ENCODE measurements at places on chromosomes 2 and 18. TPM values are rescaled to one million over a fixed set of nuclear protein-coding genes. Genes with fewer than 3 reads are reported as not detected.

The CAPN14 gene
- 0.47 TPM for total RNA-seq

The EDAR gene
- total RNA-seq, result not detected

The IRS1 gene
- total RNA-seq, result 15.1 TPM

The ASXL3 gene
- total RNA-seq, result 18.2 TPM

The GBX2 gene
- total RNA-seq, result 21.3 TPM

The SCYGR4 gene
- not detected for total RNA-seq

DNA sequence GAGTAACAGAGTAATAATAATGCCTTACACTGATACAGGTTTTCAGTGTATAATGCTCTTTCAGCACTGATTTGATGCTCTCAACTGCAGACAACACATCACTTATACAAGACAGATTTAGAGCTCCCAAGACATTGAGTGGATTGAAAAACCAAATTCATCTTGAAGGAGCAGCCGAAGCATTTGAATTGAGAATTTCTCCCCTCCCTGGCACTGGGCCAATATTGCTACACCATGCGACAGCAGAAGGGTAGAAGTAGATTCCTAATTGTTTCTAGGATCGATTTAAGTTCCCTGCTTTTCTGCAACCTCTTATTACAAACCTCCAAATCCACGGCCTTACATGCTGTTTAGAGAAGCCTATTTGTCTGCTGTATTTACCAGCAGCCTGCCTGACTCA, 15.5 kb downstream of the CENPA start:
- no peaks in the 10 kb centered on the region for H3K4me1 ChIP-seq

GRCh38 chr2:121135168-121135853, 149.7 kb downstream of the TFCP2L1 start:
- no peaks in the 10 kb centered on the region for H3K36me3 ChIP-seq
- no peaks in the 10 kb centered on the region for H3K27me3 ChIP-seq
- H3K4me1 ChIP-seq, result peaks cover 6% of the 10 kb centered on the region

DNA sequence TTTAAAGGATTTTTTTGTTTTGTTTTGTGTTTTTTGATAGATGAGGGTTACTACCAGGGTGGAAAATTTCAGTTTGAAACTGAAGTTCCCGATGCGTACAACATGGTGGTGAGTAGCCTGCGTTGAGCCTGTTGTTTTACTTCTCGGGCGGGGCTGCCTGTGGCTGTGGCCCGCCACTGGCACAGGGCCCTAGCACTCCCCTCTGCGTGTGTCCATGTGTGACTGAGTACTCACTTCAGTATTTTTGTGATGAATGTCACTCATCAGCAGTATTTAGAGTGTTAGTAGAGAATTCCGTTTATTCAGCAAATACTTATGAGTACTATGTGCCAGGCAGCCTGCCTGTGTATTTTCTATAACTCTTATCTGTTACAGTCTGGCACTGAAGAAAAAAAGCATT, 44.3 kb upstream of the SCLY start:
- no peak overlapping the region for H3K27ac ChIP-seq
- H3K36me3 ChIP-seq, result no peaks in the 10 kb centered on the region
- no peaks in the 10 kb centered on the region for H3K27me3 ChIP-seq
- no peak for DNase-seq
- H3K4me1 ChIP-seq, result no peaks in the 10 kb centered on the region

- H3K36me3 ChIP-seq, result peaks cover 6% of the 10 kb centered on the region
- no peaks in the 10 kb centered on the region for H3K27me3 ChIP-seq
- DNase-seq, result no peak
- H3K27ac ChIP-seq, result no peak overlapping the region
- peaks cover 14% of the 10 kb centered on the region for H3K4me1 ChIP-seq
Observed at GRCh38 chr2:226475650-226476049, 324.0 kb downstream of the IRS1 start.

GRCh38 chr2:210442878-210443277, 33.7 kb downstream of the LANCL1 start:
- peaks cover 34% of the 10 kb centered on the region for H3K36me3 ChIP-seq
- H3K4me3 ChIP-seq, result no peak overlapping the region
- no peak overlapping the region for H3K27ac ChIP-seq
- H3K4me1 ChIP-seq, result no peaks in the 10 kb centered on the region
- H3K27me3 ChIP-seq, result no peaks in the 10 kb centered on the region

DNA sequence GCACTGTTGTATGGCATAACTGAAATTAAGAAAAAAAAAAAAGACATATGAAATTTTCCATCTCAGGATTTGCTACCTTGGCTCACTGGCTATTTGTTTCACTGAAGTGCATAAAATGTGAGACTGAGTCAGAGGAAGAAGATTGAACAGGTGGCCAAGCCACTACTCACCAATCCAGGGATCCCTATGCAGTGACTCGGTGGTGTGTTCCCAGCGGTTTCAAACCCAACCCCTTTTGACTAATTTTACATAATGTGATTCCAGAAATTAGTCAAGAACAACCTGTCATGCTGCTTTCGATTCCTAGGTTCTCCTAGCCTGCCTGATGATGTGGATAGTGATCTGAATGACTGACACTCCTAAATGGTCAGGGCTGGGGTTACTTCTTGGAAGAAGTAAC, 77.3 kb downstream of the KLHL14 start:
- no peak overlapping the region for H3K27ac ChIP-seq
- no peak for DNase-seq
- no peak overlapping the region for H3K4me3 ChIP-seq
- no peaks in the 10 kb centered on the region for H3K4me1 ChIP-seq

DNA sequence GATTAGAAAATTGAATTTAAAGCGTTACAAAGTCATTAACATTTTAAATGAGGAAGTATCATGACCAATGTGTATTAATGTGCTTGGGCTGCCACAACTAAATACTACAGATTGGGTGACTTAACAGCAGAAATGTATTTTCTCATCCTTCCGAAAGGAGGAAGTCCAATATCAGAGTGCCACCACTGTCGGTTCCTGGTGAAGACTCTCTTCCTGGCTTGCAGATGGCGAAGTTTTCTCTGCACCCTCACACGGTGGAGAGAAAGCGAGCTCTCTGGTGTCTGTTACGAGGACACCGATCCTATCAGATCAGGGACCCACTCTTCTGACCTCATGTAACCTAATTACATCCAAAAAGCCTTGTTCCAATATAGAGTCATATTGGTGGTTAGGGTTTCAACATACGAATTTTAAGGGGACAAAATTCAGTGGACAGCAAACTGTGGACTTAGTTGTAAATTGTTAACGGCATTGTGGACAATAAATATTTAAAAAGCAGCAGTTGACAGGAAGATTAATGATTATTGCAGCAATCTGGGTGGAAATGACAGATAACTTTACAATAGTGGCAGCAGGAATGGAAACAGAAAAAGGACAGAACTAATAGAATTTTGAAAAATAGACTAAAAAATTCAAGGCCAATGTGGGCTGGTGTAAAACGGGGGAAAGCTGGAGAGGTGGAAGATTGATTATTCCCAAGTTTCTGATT, 35.1 kb upstream of the CYRIA start:
- no peaks in the 10 kb centered on the region for H3K27me3 ChIP-seq
- peaks cover 16% of the 10 kb centered on the region for H3K4me1 ChIP-seq
- H3K27ac ChIP-seq, result no peak overlapping the region
- H3K4me3 ChIP-seq, result no peak overlapping the region

- H3K27me3 ChIP-seq, result no peaks in the 10 kb centered on the region
- no peak overlapping the region for H3K4me3 ChIP-seq
- DNase-seq, result no peak
- H3K27ac ChIP-seq, result no peak overlapping the region
- no peaks in the 10 kb centered on the region for H3K36me3 ChIP-seq
Observed at GRCh38 chr2:41932241-41933045, 115.4 kb upstream of the PKDCC start.

DNA sequence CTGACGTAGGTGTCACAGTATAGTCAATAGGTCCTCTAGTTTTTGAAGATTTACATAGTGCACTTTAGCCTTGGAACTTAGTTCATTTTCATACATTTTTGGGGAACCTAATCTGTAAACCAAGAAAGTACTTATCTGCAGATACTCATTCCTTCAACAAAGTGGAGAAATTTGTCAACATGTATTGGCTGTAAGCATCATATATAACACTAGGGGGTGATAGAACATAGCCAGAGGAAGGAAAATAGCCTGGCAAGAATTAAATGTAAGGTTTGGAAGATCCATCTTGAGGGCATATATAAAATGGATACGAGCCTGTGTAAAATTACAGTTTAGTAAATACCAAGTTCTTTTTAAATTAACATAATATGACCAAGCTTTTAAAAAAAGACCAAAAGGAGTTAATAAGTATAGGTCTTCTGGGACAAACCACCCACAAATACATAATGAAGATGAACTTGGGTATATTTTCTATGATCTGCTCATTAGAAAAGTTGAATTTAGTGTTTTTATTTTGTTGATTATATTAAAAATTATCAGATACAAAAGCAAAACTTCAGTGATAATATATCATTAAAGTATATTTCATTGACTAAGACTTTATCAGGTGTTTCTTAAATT, 18.2 kb downstream of the RPL37A start:
- H3K4me3 ChIP-seq, result peak overlapping the region; percentile 10
- H3K4me1 ChIP-seq, result peaks cover 24% of the 10 kb centered on the region
- no peak for DNase-seq
- H3K36me3 ChIP-seq, result peaks cover 4% of the 10 kb centered on the region
- H3K27me3 ChIP-seq, result no peaks in the 10 kb centered on the region

DNA sequence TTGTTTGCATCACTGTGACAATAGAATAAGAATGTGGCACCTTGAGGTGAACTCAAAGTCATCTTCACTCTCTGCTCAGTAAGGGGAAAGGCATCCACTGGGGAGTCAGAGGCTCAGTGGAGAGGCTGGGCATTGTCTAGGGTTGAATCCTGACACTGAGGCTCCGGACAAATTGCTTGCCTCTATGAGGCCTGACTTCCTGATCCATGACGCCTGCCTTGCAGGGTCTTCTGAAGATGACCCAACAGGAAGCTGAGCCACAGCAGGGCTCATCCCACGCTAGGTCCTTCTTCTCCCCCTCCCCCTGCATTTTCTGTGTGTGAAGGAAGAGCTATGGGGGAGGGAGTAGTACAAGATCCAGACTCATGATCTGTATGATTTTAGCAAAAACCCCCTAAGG, 265.1 kb downstream of the SH3BP4 start:
- no peaks in the 10 kb centered on the region for H3K27me3 ChIP-seq
- H3K4me1 ChIP-seq, result peaks cover 38% of the 10 kb centered on the region
- H3K27ac ChIP-seq, result no peak overlapping the region
- no peak overlapping the region for H3K4me3 ChIP-seq
- no peaks in the 10 kb centered on the region for H3K36me3 ChIP-seq
- DNase-seq, result no peak

DNA sequence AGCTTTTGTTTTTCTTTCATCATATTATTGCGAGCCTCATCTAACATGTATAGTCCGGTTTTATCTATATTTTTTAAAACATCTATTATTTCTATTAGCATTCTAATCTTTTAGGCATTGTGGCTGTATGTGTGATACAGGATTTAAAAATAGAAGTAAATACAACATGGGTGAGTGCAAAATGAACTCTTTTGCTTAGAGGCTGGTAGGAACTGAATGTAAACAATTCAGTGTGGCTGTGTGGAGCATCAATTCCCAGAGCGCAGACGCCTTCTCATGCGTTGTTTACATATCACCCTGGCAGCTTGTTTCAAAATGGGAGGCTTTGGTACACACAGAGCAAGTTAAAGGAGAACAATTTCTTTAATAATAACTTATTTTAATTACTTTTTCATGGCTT, 836 bp downstream of the DTNA start:
- no peak for DNase-seq
- peak overlapping the region; percentile 84 for H3K4me3 ChIP-seq
- peaks cover 12% of the 10 kb centered on the region for H3K27me3 ChIP-seq
- H3K27ac ChIP-seq, result peak overlapping the region; percentile 63
- no peaks in the 10 kb centered on the region for H3K36me3 ChIP-seq
- peaks cover 38% of the 10 kb centered on the region for H3K4me1 ChIP-seq

- H3K27me3 ChIP-seq, result no peaks in the 10 kb centered on the region
- no peak overlapping the region for H3K27ac ChIP-seq
- H3K4me3 ChIP-seq, result no peak overlapping the region
- DNase-seq, result no peak
- H3K4me1 ChIP-seq, result peaks cover 3% of the 10 kb centered on the region
- H3K36me3 ChIP-seq, result peaks cover 3% of the 10 kb centered on the region
Observed at GRCh38 chr2:181485638-181485946, 28.4 kb downstream of the ITGA4 start.

GRCh38 chr18:31633392-31634330, 42.0 kb downstream of the TTR start:
- H3K4me1 ChIP-seq, result no peaks in the 10 kb centered on the region
- H3K36me3 ChIP-seq, result peaks cover 46% of the 10 kb centered on the region
- no peak for DNase-seq

- no peak overlapping the region for H3K4me3 ChIP-seq
- H3K27ac ChIP-seq, result no peak overlapping the region
- DNase-seq, result no peak
- no peaks in the 10 kb centered on the region for H3K4me1 ChIP-seq
Observed at GRCh38 chr18:39241534-39241933, 1675.9 kb upstream of the CELF4 start.

DNA sequence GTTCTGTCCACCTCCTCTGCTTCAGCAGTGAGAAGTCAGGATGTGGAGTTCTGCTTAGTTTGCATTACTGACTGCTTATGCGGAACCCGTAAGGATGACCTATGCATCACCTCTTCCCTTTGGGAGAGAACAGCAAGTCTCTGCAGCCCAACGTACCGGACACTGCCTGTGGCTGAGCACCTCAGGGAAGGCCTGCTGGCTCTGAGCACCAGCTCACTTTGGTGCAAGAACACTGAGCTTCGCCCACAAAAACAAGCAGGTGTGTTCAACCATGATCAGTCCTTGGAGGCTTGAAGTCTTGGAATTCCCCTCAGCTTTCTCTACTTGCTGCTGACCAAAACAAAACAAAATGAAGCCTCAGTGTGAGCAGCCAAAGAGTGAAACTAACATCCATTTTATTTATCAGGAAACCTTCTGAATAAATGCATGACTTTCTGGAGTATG, 52.7 kb upstream of the NCK2 start:
- no peak overlapping the region for H3K4me3 ChIP-seq
- H3K4me1 ChIP-seq, result peaks cover 16% of the 10 kb centered on the region
- H3K27ac ChIP-seq, result no peak overlapping the region
- peaks cover 3% of the 10 kb centered on the region for H3K36me3 ChIP-seq
- no peak for DNase-seq
- H3K27me3 ChIP-seq, result no peaks in the 10 kb centered on the region

Measured in neural crest cell (in vitro differentiated cells).